ENCODE measurements at places on chromosomes 1 and 21.

GRCh38 chr1:157806431-157807149, 13.3 kb downstream of the FCRL1 start:
- no peak for DNase-seq

DNA sequence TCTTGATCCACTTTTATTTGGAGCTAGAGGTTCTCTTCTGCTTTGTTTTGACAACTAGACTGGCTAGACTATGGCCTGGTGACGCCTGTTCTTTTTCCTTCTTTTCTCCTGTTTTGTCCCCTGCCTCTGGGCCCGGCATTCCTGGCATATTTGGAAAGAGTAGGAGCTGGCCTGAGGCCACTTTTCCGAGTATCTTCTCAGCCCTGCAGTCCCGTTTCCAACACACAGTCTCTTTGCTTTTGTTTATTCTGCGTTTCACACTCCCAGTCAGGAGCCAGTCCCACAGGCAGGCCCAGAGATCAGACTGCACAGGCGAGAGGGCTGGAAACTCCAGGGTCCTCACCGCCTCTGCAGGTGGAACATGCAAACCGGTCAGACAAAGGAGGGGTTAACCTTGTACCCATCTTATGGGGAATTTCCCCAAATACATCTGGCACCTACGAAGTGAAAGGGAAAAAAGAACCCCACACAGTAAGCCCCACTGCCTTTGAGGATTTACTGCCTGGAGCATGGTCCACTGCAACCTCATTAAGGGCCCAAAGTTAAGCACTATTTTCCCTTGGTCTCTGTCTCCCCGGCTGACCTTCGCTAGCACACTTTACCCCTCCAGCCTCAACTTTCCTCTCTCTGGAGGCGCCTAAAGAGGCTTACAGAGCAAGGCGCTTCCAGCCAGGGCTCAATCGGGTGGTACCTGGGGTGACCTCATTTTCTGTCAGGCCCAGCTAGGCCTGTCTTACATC, 141.1 kb downstream of the TOMM20 start:
- peak; percentile 97 for DNase-seq

GRCh38 chr1:92502247-92502646, 15.5 kb upstream of the GFI1 start:
- DNase-seq: peak; percentile 68

GRCh38 chr1:40435876-40436275, 14.4 kb upstream of the ZFP69B start:
- no peak for DNase-seq

GRCh38 chr1:109089242-109090015, 1.1 kb upstream of the TMEM167B start:
- peak; percentile 55 for DNase-seq

DNA sequence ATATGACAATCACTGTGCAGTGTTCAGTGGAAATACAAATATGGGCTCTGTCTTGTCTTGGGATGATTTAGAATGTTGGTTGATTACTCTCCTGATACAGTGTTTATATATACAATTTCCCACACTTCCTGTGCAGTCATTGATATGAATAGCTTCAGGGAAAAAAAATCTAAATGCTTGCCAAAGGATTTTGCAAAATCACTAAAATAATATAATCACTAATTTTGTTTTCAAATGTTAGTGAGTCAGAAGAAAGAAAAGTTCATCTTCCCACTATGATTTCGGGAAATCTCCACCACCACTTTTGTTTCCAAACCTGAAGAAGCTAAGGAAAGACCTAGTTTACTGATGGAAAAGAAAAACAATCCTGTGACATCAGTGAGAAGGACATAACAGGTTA, 32.1 kb upstream of the CHRM3 start:
- DNase-seq: no peak

DNA sequence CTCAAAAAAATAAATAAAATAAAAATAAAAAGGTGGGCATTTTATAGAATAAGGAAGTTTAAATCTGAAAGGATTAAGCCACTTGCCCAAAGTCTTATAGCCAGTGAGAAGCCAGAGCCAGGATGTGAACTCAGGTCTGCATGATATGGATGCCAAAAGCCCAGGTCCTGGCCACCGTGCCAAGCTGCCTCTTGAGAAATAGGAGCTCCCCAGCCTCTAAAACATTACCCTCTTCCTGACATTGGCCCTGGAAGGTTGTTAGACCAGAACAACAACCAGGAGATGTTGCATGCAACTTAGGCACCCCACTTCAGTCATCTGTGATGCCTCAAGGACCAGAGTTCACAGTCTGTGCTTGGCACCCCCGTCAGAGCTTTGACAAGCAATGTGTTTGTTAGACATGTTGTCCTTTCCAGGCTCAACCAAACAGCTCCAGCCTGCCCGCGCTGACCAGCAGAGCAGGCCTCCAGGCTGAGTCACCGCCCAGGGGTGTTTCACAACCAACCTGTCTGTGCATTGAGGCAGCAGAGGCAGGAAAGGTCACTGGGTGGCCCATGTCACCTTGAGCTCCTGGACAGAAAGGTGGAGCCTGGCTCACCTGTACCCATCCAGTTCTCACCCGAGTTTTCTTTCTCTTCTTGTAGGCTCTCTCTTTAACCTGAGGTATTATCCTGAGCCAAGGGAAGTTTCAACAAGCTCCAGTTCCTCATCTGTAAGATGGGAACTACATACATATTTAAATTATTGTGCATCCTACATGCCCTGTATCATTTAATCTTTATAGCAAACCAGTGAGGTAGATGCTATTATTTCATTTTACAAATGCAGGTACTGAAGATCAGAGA, 14.9 kb upstream of the MED18 start:
- peak; percentile 45 for DNase-seq

GRCh38 chr1:234845097-234845660, 235.2 kb upstream of the IRF2BP2 start:
- no peak for DNase-seq

GRCh38 chr1:80444171-80444570, 1356.6 kb upstream of the ADGRL2 start:
- no peak for DNase-seq

- DNase-seq: peak; percentile 74
Observed at GRCh38 chr21:41366522-41367151, 4.8 kb downstream of the MX2 start.

DNA sequence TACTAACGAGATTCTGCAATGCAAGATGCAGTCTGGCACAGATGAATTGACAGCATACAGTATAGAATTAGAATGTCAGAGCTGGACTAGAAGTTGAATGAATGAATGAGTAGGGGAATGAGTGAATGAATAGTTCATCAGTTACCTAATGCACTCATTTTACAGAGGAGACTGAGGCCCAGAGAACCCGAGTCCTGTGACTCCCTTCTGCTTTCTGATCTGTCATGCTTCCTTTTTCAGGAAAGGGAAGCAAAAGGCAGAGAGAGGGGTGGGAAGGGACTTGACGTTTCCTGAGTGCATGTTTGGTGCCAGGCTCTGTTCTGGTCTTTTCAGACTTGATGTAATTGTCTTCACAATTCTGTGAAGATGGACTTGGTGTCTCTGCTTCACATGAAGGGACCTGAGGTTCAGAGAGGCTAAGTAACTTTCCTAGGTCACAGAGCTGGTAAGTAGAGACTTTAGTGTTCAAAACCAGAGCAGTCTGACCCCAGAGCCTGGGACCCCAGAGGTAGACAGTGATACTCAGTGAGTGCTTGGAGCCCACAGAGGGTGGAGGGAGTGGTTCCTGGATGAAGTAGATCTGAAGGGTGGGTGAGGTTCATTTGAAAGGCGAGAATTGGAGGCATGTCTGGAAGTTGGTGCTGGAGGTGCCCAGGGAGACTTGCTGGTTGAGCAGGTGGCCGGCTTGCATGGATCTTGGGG, 8.0 kb upstream of the MEX3A start:
- no peak for DNase-seq

- DNase-seq: no peak
Observed at GRCh38 chr1:203239526-203240305, 10.2 kb upstream of the CHIT1 start.

DNA sequence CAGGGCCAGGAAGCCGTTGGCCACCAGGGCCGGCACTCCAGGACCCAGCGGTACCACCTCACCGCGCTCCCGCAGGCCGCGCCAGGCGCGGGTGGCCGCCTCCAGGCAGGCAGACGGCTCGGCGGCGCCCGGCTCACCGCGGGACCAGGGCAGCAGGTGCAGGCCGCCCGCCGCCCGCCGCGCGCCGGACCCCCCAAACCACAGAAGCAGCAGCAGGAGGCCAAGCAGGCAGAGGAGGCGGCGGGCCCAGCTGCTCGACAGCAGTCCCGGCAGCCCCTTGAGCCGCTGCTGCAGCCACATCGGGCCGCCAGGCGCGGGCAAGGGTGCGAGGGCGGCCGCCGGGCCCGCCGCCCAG, 312 bp downstream of the KIAA2013 start:
- no peak for DNase-seq

Data from EH (cell line).